ENCODE measurements at places on chromosomes 2 and 18.

- no peak for DNase-seq
Observed at GRCh38 chr2:67724261-67724660, 327.1 kb downstream of the ETAA1 start.

DNA sequence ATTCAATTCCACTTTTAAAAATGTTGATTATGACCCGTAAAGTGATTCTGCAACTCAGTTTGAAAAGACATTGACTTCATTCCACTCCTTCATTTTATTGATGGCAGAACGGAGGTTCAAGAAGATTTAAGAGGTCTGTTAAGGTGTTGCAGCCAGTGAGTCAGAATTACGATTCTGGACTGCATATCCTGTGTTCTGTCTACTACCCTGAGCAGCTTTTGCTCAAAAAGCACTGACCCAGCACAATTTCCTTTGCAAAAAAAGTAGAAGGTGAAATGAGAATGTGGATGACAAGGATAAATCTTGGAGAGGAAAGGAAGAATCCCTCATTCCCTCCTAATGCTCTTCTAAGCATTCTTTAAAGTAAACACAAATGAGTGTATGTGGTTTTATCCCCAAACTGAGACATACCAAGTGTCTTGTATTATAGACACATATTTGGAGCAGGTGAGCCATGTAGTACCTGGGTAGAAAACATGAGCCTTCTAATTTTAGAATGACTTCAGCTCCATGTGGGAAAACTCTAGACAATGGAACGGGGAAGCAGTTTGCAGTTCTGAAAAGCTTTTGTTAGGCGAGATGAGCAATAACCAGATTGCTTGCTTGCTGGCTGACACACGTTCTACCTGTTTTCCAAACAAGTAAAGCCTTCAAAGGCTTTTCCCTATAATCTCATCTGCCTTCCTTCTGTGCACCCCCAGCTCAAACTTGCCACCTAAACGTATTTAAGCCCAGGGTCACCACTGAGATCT is 44.7 kb downstream of the TGFA start:
- DNase-seq, result no peak

DNA sequence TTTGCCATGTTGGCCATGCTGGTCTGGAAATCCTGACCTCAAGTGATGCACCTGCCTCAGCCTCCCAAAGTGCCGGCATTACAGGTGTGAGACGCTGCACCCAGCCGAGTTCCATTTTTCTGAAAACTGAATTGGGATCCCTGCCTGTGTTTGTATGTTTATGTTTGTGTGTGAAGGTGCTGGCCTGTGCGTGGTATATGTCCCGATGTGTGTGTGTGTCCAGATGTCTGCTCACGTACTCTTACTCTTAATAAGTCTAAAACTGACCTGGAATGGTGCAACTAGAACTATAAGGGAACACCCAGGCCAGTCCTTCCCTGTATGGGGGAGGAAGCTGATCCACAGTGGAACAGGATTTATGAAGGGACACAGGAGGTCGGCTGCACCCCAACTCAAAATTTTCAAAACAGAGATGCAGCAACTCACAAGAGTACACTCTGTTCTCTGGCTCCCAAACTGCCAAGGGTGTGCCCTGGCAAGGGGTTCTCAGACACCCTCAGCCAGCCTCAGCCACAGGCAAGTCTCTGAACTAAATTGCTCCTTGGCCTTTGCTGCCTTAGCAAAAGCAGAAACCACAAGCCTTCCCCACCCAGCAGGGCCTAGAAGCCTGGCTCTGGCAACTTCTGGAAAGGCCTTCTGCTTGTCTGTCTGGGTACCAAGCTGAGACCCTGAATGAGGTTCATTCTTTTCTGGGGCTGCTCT is 36.5 kb downstream of the RHOB start:
- no peak for DNase-seq

GRCh38 chr2:239264492-239264837 is 136.4 kb downstream of the HDAC4 start:
- DNase-seq, result no peak

GRCh38 chr2:192551760-192552159 is 357.0 kb upstream of the TMEFF2 start:
- DNase-seq, result no peak
